ENCODE measurements at places on chromosomes 11 and 22. TPM values are rescaled to one million over a fixed set of nuclear protein-coding genes. Genes with fewer than 3 reads are reported as not detected.

Gene APOA1
- total RNA-seq, result 1.4 TPM

DNA sequence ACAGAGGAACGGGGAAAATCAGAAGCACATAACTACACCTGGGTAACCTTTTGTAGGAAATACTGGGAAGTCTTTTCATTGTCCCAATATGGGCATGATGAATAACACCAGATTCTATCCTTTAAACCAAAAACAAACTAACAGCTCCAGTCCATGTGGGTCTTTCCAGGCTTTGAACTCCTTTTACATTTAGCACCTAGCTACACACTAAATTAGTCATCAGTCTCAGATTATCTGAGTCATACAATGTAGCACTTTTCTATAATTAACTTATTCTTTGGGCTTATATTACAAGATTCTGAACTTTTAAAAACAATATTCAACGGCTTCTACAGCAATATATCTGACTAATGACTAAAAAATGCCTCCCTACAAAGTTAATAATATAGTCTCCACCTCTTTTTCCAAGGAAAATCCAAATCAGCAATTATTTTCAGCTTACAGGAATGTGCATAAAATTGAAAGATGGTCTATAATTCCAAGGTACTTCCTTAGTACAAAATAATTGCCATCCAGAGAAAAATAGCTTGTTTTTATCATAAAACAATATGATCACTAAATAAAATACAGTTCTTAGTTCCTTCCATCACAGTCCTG, 26.3 kb downstream of the STK33 start:
- DNase-seq, result no peak

GRCh38 chr11:117839380-117839881, 14.9 kb upstream of the FXYD2 start:
- DNase-seq, result no peak

- DNase-seq, result no peak
These were observed 237.9 kb downstream of the LUZP2 start for GRCh38 chr11:24734742-24735237.
